ENCODE measurements at places on chromosomes 13 and 19.

- no peak for DNase-seq
Observed at GRCh38 chr19:12875086-12875485, 6.2 kb downstream of the DNASE2 start.

- DNase-seq, result no peak
Observed at GRCh38 chr13:37960427-37960826, 90.9 kb upstream of the TRPC4 start.

DNA sequence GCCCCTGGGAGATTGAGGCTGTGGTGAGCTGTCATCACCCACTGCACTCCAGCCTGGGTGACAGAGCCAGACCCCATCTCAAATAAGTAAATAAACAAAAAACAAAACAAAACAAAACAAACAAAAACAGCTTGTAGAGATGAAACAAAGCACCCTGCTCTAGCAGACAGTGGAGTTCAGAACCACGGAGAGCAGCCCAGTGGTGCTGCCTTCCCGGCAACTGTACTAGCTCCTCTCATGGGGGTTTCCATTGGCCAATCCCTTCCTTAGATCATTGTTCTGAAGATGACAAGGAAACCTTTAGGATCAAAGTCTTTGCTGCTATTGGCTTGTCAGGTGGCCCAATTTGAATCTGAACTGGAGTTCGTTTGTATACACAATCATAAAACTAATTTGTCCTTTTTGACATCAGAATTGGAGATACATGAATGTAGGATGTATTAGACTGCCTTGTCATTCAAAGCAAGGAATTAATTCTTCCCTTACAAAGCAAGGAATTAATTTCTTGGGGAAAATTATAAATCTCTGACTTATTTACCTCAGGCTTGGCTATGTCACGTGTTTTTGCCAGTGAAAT lies 19.7 kb upstream of the SYCN start:
- no peak for DNase-seq

DNA sequence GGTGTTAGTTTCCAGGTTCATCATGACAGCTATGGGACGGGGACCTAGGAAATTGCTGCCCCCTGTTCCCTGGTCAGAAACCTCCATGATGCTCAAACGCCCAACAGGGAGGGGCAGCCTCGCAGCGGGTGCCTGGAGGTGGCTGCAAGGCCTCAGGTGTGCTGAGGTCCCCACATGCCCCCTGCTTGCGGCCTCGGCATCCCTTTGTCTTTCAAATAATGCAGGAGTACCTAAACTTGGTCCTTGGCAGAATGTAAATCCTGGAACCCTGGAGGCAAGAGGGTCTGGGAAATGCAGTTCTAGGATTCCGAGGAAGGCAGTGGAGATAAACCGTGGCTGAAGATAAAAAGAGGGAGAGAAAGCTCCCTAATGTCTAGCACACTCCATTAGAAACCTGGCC lies 52.4 kb downstream of the SKA3 start:
- DNase-seq, result no peak

GRCh38 chr19:48274173-48274572 lies 4.3 kb downstream of the ZNF114 start:
- DNase-seq, result no peak

GRCh38 chr19:18312092-18312534 lies 10.8 kb downstream of the LSM4 start:
- DNase-seq, result no peak
